PC-9 (cell line): ENCODE measurements at places on chromosomes 6 and 20.
A peak's percentile ranks its signal among the peaks of the same experiment; 100 is the strongest.

DNA sequence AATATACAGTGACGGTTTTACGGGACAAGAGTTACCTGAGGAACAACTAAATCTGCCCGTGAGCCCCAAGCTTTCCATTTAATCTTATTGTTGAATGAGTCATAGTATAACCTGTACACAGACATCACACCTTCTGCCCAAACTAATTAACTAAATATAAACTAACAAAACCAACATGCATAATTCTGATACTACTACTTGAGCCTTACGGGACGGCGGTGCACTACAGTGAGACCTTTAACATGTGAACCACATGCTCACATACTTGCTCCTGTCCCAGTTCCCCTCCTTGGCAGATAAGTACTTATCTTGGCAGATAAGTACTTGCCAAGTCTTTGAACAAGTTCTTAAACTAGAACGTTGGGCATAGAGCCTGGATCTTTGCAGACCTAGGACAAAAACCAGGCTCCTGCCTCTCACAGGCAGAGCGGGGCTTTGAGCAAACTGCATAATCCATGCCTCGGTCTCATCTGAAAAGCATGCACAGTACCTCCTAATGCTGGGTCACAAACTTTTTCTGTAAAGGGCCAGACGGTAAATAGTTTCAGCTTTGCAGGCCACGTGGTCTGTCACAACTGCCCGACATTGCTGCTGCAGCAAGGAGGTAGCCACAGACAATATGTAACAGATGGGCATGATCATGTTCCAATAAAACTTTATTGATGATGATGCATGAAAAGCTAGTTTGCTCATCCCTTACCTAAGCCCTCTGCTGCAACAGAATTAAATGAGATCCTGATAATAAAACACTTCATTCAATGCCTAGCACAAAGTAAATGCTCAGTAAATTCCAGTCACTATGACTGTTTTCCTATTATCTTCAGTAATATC is 23.0 kb downstream of the ZNF217 start:
- DNase-seq: no peak
- H3K4me1 ChIP-seq: no peaks in the 10 kb centered on the region

GRCh38 chr20:47792021-47792618 is 6.8 kb upstream of the SULF2 start:
- no peaks in the 10 kb centered on the region for H3K27me3 ChIP-seq
- 0 out of 2 replicates have a peak, but pooled peaks cover 4% of the 10 kb centered on the region for H3K36me3 ChIP-seq
- peak overlapping the region; percentile 54 for H3K4me3 ChIP-seq
- DNase-seq: peak; percentile 95

DNA sequence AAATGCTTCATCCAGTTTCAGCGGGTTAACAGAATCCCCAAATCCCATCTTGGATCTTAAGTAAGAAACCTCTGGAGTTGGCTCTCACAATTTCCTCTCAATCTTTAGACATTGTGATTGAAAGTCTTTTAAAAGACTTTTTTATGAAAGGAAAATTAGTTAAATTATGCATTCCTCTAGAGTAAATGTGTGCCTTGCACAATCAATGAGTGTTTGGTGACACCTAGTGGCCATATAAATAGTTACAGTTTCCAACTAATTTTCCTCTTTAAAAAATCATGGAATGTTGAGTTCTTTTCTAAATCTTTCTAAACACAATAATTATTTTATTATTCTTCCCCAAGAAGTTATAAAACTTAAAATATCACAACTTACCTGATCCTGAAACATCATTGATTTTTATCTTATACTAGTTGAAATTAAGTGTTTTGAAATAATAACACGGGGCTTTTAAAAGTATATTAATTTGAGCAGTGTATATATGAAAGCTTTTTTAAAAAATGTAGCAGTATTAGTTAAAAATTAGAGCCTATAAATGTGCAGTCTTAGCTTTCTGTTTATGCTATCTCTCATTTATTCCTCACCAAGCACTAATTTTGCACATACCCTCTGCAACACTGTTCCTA is 66.4 kb downstream of the PKHD1 start:
- no peak overlapping the region for H3K4me3 ChIP-seq
- H3K27me3 ChIP-seq: 0 out of 2 replicates have a peak, but pooled peaks cover 13% of the 10 kb centered on the region
- H3K27ac ChIP-seq: no peak overlapping the region
- no peaks in the 10 kb centered on the region for H3K36me3 ChIP-seq

DNA sequence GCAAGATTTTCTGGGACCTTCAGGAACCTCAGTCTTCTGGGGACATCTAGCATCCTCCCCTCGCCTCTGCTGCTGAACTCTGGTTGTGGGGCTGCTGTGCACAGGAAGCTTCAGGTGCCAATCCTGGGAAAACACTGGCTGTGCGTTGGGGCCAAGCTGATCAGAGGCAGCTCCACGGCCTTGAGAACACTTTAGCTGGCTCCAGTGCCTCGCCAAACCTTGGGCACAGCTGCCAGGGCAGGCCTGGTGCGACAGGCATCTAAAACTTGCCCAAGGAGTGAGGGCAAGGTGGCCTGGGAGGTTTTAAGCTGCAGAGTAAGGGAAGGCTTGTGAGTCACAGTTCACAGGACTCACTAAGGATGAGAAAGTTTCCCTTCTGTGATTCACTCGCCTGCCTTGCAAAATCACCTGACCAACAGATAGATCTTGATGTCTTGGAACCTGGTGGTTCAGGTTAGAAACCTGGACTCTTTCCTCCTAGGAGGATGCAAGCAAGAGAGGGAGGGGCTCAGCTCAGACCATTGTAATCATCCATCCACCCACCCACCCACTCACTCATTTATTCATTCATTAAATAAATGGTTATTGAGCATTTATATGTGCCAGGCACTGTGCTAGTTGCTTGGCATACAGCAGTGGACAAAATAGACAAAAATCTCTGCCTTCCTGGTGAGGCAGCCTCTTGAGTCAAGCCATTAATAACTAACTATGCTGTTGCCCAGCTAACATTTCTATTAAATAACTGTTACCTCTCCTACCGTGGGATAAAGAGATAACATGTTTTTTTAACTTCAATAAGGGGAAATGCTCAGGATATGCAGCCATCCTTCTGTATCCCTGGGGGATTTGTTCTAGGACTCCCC is 2.5 kb upstream of the SPATS1 start:
- peaks cover 30% of the 10 kb centered on the region for H3K27me3 ChIP-seq
- H3K4me3 ChIP-seq: no peak overlapping the region
- no peak overlapping the region for H3K27ac ChIP-seq
- peaks cover 7% of the 10 kb centered on the region; the same call in 1 of the 2 replicates for H3K4me1 ChIP-seq
- no peaks in the 10 kb centered on the region for H3K36me3 ChIP-seq

GRCh38 chr20:45937765-45938164 is 3.3 kb downstream of the PCIF1 start:
- H3K27ac ChIP-seq: no peak overlapping the region
- H3K27me3 ChIP-seq: no peaks in the 10 kb centered on the region
- no peak overlapping the region for H3K4me3 ChIP-seq
- DNase-seq: no peak
- H3K36me3 ChIP-seq: peaks cover 13% of the 10 kb centered on the region; the same call in 1 of the 2 replicates
- H3K4me1 ChIP-seq: peaks cover 11% of the 10 kb centered on the region

DNA sequence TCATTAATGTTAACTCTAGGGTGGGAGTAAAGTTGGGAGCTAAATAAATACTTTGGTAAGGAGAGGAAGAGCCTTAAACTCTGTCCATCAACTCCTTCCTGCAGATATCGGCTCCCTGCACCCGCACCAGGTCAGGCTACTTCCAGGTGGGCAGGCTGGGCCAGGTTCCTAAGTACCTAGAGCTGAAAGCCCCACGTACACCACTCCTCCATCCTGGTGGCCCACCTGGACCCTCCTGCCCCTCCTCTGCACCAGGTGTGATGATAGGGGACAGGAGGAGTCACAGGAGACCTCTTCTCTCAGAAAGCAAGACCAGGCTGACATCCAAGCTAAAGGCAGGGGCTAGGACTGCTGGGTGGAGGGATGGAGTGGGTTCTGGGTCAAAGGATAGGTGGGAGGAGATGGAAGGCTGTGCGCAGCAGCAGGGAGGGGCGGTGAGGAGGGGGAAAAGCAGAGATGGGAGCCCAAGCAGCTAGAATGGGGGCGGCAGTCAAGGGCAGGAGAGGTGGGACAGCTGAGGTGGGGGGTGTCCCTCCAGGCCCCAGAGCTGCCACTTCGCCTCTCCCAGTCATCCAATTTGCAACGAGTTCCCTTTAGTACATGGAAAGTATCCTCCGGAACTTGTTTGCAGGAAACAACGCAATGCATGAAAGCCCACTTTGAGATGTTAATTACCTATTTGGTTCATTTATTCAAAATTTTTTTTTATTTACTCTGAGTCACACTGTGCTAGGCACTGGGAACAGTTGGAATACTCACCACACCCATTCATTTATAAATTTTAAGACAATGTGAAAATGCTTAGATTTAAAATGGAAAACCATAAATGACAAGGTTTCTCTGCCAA is 15.2 kb upstream of the TOX2 start:
- H3K27me3 ChIP-seq: no peaks in the 10 kb centered on the region
- H3K27ac ChIP-seq: no peak overlapping the region
- H3K4me1 ChIP-seq: peaks cover 5% of the 10 kb centered on the region
- H3K4me3 ChIP-seq: no peak overlapping the region
- no peak for DNase-seq
- H3K36me3 ChIP-seq: no peaks in the 10 kb centered on the region

DNA sequence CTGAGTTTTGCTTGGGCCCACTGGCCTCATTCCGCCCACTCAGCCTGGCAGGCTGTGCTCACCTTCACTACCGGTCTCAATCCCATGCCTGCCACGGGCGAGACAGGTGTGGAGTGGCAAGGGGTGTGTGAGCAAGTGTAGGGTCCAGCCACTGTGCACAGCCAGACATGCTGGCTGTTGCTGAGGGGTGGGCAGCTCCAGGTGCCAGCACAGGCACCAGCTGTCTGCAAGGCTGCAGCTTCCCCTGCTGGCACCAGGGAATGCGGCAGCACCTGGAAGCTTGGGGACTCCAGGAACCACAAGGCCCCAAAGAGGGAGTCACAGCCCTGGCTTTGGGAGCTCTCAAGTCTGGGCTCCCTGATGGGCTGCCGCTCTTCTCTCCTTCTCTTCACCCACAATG is 372.7 kb downstream of the CBLN4 start:
- H3K27ac ChIP-seq: no peak overlapping the region
- no peak for DNase-seq
- no peak overlapping the region for H3K4me3 ChIP-seq
- no peaks in the 10 kb centered on the region for H3K36me3 ChIP-seq
- no peaks in the 10 kb centered on the region for H3K4me1 ChIP-seq

- H3K36me3 ChIP-seq: no peaks in the 10 kb centered on the region
- H3K27ac ChIP-seq: no peak overlapping the region
- H3K4me1 ChIP-seq: no peaks in the 10 kb centered on the region
- no peak overlapping the region for H3K4me3 ChIP-seq
- no peak for DNase-seq
- no peaks in the 10 kb centered on the region for H3K27me3 ChIP-seq
Measured at GRCh38 chr6:104357928-104358327, 501.8 kb downstream of the HACE1 start.

DNA sequence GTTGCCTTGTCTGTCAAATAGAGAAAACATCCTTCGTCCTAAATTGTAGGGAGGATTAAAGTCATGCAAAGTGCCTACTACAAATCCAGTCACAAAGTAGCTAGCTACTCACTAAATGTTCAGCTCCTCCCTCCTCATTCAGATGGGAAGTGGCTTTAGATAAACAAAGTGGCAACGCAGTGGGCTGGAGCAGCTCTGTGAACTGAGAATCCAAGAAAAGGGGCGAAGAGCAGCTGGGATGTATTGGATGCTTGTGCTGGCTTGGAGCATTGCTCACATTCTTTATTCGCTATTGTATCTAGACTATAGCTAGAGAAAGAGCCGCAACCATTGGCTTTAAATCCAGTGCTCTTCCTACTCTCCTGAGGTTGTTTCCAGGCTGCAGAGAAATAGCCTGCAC is 10.3 kb downstream of the MOG start:
- no peaks in the 10 kb centered on the region for H3K36me3 ChIP-seq
- no peak for DNase-seq
- no peak overlapping the region for H3K4me3 ChIP-seq
- 0 out of 2 replicates have a peak, but pooled peaks cover 5% of the 10 kb centered on the region for H3K4me1 ChIP-seq

GRCh38 chr6:88388589-88388988 is 222.4 kb upstream of the CNR1 start:
- no peaks in the 10 kb centered on the region for H3K4me1 ChIP-seq
- no peak overlapping the region for H3K4me3 ChIP-seq
- H3K27ac ChIP-seq: no peak overlapping the region

DNA sequence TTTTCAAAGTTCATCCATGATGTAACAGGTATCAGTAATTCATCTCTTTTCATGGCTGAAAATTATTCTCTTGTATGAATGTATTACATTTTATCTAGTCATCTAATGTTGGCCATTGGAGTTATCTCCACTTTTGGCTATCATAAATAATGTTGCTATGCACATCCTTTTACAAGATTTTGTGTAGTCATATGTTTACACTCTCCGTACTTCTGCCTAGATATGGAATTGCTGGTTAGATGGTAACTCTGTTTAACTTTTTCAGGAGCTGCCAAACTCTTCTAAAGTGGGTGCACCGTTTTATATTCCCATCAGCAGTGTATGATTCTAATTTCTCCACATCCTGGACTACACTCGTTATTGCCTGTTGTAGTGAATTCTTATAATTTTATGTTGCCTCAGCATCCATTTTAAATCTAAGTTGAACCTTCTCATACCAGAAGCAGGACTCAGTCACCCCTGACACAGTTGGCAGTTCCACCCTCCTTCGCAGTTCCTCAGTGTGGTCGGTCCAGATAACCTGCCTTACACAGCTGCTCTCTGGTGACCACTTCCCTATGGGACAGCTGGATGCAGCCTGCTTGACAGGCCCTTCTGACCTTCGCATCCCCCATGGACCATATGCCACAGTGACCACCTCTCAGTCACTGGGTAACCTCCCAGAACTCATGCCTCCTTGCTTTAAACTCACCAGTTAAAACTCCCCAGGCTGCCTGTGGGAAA is 33.9 kb downstream of the KIZ start:
- H3K27ac ChIP-seq: no peak overlapping the region
- H3K36me3 ChIP-seq: no peaks in the 10 kb centered on the region
- no peak for DNase-seq
- no peak overlapping the region for H3K4me3 ChIP-seq

GRCh38 chr6:31180500-31180899 is 10.0 kb upstream of the POU5F1 start:
- H3K4me1 ChIP-seq: no peaks in the 10 kb centered on the region
- H3K36me3 ChIP-seq: no peaks in the 10 kb centered on the region
- H3K4me3 ChIP-seq: no peak overlapping the region
- H3K27me3 ChIP-seq: no peaks in the 10 kb centered on the region

- DNase-seq: no peak
Measured at GRCh38 chr6:27812078-27812804, 100.0 kb downstream of the OR2B2 start.
